ENCODE measurements at places on chromosomes 1 and 21.
A peak's percentile ranks its signal among the peaks of the same experiment; 100 is the strongest.

- DNase-seq = no peak
These were observed 47.8 kb downstream of the AK4 start for GRCh38 chr1:65195495-65196417.

- no peak for DNase-seq
These were observed 13.2 kb downstream of the KANK4 start for GRCh38 chr1:62306065-62306464.

- DNase-seq = no peak
These were observed 212.1 kb downstream of the PBX1 start for GRCh38 chr1:164771041-164771618.

DNA sequence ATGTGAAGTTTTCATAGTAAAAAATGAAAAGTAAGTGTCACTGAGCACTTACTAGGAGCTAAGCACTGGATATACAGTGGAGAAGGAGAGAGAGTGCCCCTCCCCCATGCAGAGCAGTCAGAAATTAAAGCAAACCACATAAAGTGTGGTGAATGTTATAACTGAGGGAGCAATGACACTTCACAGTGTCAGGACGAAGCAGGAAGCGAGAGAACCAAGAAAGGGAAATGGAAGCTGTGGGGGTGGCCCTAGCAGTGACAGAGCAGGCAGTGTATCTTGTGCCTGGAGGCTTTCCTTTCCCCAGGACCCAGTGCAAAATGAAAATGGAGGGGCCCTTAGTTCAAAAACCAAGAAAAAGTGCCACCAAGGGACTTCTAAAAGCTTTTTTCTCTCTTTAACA lies 21.5 kb upstream of the RCAN3 start:
- peak; percentile 73 for DNase-seq

GRCh38 chr1:69320757-69321211 lies 246.9 kb upstream of the LRRC7 start:
- DNase-seq = no peak

- no peak for DNase-seq
These were observed 15.1 kb upstream of the DR1 start for GRCh38 chr1:93330617-93331016.

- no peak for DNase-seq
These were observed 38.5 kb upstream of the FAM131C start for GRCh38 chr1:16111771-16112595.

DNA sequence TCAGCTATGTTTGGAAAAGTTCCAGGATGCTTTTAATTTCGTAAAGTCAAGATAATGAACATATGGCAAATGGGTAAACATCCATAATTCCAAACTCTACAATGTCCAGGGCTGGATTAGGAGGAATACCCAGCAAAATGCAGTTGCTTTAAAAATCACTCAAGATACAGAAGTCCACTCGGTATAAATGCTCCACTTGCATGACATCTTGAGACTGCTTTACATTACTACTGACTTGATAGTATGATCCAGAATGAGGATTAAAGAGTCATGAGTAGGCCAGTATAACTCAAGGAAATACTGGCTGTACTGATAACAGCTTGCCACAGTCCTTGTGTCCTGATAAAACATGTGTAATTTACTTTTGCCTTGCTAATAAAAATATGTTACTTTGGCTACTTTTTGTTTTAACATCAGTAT lies 58.3 kb upstream of the ANGPTL3 start:
- no peak for DNase-seq

GRCh38 chr1:145719230-145720079 lies at the start of gene CD160:
TSS of gene CD160 (plus strand) at chr1:145719499. CDS start at chr1:145728328, 8,829 bp downstream.
- DNase-seq = no peak

DNA sequence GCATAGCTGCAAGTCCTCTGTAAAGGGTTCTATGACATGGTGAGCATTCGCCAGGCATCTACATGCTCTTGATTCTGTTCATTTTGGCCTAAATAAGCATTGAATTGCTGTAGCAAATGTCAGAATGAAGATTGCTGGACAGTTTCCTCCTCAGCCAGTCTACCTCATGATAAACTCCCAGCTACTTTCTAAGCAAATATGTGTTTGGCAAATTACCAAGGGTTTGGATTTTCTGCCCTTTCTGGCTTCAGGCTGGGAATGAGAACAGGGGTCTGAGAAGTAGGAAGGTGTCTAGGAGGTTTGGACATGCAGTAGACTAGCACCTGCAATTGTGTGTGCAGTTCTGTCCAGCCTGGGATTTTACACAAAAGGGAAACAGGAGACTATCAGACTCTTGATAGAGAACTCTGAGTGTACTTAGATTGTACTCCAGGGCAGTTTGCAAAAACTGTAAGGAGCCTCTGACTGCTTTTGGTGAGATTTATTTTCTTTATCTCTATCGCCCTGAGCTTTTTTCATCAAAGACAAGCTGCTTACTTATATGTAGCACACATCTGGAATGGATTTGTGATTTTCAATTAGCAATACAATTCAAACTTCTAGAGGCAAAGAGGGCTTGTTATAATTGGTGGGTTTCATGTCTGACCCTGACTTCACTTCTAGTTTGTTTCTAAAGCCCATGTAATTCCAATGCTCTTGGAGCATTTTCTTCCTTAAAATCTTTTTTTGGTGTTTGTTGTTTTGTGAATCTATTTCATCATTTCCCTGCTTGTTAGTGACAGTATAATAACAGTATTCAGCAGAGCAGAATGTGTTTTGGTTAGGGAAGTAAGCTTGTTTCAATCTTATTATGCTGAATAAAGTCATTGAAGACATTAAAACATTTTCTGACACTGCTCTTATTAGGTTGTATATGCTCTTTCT lies 150.8 kb downstream of the VPS13D start:
- no peak for DNase-seq
